ENCODE measurements at places on chromosomes 13 and 19.

DNA sequence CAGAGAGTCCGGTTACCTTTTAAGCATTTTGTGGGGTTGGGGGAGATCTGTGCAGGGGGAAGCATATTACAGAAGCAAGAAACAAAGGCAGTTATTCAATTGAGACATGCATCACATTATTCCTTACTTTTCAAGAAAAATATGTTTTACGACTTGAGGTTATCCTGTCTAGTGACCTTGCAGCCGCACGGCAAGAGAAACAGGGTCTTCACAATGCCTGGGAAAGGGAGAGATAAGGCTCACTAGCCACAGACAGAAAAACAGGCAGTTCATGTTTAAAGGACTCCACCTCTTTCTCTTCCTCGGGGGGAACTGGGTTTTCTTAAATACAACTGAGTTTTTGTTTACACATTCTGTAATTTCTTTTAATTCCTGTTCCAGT is 536 bp upstream of the NCR1 start:
- no peak for DNase-seq

- DNase-seq = no peak
These were observed 222.4 kb downstream of the KCTD12 start for GRCh38 chr13:76663592-76664335.

GRCh38 chr19:9721861-9722260 is 46.7 kb downstream of the ZNF846 start:
- peak; percentile 79 for DNase-seq

DNA sequence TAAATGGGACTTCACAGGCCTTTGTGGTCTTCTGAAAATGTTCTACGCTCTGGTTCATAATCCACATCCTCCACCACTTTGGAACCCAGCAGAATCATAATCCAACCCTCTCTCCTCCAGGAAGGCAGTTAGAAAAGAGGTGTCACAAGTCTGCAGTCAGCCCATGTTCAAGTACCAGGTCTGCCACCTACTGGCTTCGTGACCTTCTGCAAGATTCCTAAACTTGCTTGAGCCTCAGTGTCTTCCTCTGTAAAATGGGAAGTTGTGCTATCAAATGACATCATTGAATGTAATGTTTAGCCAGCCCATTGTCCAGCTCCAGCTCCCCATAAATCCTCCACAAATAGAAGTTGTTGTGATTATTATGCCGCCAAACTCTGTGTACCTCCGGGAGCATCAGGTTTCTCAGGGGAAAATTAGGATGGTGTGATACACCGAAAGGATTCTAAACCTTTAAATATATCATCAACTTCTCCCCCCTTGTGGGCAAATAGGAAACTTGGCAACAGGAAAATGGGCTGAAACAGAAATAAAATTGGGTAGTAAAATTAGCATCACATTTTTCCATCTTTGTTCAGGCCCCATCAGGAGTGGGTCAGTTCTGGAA is 109.7 kb downstream of the NUFIP1 start:
- DNase-seq = peak; percentile 55

GRCh38 chr19:46678110-46678732 is 17.2 kb upstream of the DACT3 start:
- DNase-seq = peak; percentile 14

DNA sequence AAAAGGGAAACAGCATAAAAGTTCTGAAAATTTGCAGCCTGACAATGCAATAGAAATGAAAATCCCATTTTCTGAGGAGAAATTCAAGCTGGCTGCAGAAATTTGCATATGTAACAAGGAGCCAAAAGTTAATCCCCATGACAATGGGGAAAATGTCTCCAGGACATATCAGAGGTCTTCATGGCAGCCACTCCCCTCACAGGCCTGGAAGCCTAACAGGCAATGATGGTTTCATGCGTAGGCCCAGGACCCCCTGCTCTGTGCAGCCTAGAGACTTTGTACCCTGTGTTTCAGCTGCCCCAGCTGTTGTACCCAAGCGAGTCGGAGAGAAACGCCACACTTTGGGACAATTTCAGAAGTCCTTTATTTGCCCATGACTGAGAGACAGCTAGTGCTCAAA is 701.3 kb upstream of the KLHL1 start:
- DNase-seq = no peak

DNA sequence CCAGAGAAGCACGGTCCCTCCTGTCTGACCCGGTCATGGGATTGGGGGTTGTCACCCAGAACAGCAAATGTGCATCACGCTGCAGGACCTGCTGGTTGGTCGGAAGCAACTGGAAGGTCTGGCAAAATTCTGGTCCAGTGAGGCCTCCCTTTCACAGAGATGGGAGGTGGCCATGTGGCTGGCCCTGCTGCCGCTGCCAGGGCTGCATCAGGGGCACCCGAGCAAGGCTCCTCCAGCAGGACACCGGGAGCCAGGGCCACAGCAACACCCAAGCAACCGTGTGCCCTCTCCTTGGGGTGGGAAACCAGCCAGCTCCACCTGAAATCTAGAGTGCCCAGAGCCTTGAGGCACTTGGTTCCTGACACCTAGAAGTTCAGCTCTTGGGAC is 11.5 kb upstream of the GAS6 start:
- DNase-seq = no peak

DNA sequence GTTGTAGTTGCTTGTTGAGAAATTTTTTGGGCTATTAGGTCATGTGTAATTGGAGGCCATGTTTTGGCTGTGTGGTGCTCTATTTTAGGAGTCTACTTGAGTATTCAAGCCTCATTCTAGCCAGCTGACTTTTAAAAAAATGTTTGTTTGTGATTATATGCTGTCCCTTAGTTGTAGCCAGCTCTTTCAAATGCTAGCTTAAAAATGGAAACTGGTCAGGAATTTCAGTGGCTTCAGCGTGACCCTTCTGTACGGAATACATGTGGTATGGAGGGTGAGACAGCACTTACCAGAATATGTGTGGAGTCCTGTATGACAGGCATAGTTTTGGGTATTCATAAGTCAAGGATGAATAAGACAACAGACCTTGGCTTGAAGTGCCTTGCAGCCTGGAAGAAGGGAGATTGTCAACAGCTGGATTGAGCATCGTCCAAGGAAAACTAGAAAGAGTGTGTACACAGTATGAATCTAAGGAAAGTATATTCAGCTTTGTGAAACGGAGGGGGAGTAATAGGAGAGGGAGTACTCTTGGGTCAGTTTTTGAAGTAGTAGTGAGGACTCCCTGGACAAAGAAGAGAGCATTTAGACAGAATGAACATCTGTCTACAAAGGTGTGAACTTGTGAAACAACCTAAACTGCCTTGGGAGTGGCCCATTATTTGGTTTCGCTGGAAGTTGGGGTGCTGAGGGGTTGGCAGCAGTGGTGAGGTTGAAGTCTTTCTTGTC is 20.0 kb upstream of the WTIP start:
- DNase-seq = no peak

- DNase-seq = peak; percentile 51
These were observed 19.5 kb downstream of the NUFIP1 start for GRCh38 chr13:44969551-44970484.

DNA sequence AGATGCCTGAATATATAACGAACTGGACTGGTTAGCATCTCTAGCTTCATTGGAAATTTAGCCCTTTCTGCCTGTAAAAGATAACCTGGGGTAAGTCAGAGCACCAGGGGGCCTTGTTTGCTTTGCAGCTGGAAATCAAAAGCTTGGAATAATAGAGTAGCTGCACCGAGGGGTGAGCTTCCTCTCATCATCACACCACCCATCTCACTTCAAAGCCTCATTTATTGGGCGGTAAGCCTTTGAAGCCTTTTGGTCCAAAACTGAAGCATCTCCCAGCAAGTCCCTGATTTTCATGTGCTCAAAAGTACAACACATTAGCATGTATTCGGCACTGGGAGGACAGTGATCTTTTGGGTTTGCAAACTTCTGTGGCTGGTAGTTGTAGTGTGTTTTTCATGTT is 405.1 kb downstream of the FOXO1 start:
- DNase-seq = no peak

DNA sequence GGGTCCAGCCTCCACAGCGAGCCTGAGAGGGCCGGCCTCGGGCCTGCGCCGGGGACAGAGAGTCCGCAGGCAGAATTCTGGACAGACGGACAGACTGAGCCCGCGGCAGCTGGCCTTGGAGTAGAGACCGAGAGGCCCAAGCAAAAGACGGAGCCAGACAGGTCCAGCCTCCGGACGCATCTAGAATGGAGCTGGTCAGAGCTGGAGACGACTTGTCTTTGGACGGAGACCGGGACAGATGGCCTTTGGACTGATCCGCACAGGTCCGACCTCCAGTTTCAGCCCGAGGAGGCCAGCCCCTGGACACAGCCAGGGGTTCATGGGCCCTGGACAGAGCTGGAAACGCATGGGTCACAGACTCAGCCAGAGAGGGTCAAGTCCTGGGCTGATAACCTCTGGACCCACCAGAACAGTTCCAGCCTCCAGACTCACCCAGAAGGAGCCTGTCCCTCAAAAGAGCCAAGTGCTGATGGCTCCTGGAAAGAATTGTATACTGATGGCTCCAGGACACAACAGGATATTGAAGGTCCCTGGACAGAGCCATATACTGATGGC is 490 bp downstream of the ITPKC start:
- DNase-seq = no peak

DNA sequence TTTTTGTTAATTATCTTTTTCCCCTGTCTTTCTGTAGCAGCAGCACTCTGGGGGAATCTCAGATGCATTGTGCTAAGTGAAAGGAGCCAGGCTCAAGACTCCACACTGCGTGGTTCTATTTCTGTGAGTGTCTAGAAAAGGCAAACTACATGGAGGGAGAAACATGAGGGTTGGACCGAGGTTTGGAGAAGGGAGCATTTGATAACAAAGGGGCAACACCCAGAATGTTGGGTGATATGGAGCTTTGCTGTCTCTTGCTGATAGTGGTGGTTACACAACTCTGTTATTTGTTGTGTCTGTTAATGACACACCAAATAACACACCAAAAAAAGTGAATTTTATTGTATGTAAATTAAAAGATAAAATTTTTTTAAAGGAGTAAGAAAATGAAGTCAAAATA is 107.8 kb downstream of the COL4A2 start:
- no peak for DNase-seq

GRCh38 chr13:53336441-53337160 is 308.0 kb downstream of the OLFM4 start:
- no peak for DNase-seq

DNA sequence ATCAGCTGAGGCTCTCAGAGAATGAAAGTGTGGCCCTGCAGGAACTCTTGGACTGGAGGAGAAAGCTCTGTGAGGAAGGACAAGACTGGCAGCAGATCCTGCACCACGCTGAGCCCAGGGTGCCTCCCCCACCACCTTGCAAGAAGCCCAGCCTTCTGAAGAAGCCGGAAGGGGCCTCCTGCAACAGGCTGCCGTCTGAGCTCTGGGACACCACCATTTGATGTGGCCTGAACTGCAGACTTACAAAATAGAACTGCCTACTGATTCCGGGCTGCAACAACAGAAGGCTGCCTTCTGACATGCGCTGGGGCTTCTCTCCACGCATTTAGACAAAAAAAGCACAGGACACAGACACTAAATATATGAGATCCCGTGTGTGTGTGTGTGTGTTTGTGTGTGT is 577.2 kb downstream of the MYO16 start:
- no peak for DNase-seq

GRCh38 chr19:18496167-18496979 is 25.5 kb downstream of the ELL start:
- peak; percentile 88 for DNase-seq

- no peak for DNase-seq
These were observed 32.5 kb downstream of the DLEU7 start for GRCh38 chr13:50810998-50811397.

GRCh38 chr19:4089400-4089908 is 22.8 kb upstream of the ZBTB7A start:
- DNase-seq = no peak

GRCh38 chr19:49793561-49793840 is 19.6 kb downstream of the FUZ start:
- DNase-seq = peak; percentile 31

DNA sequence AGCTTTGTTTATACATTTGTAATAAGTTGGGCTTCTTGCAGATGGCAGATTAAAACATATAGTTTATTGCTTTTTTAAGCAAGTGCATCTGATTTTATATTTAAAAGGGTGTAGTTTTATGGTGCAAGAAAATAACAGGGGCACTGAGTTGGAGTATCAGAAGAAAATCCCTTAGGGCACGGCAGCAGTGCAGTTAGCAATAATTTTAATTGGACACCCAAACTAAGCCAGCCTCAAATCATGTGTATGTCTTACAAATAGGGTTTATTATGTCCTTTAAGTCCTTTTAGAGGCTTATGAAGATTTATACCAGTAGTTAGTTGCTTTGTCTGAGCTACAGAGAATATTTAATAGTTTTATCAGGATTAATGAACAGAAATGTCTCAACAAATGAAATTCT is 57.5 kb downstream of the GPC6 start:
- DNase-seq = no peak

GRCh38 chr19:7994114-7994513 is 11.3 kb downstream of the ELAVL1 start:
- no peak for DNase-seq
